Right renal pelvis (tissue), 4 donors: ENCODE measurements at places on chromosomes 11 and 22. TPM values are rescaled to one million over a fixed set of nuclear protein-coding genes. Genes with fewer than 3 reads are reported as not detected.
A peak's percentile ranks its signal among the peaks of the same experiment; 100 is the strongest.

DNA sequence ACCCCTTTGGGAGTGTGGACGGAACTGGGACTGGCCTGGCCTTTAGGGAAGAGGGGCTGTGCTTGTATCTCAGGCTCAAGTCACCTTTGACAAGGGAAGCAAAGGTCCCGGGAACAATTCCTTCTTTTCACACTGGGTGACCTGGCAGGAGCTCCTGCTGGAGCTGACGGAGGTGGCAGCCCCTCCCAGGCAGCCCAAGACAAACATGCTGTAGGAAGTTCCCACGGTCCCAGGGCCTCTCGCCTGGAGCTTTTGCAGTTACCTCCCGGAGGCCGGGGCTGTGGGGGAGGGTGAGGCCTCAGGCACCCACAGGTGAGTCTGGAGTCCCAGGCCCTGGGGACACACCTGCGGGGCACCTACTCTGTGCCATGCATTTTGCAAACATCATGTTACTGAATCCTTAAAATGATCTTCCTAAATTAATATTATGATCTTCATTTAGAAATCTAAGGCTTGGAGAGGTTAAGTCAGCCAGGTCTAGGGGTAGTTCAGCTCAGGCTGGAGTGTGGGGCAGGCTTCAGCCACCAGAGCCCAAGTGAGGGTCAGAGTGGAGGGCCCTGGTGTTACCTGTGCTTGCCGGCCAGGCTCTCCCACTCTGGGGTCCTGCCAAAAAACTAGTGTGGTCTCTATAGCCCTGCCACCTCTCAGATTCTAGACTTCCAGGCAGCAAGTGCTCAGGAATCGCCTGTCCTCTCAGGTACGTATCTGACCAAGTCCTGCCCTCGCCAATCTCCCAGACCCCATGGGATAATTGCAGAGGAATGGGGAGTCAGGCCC is 15.7 kb upstream of the MYEOV start:
- DNase-seq: no peak

- DNase-seq: no peak
Measured at GRCh38 chr11:96680211-96681018, 290.6 kb downstream of the JRKL start.

DNA sequence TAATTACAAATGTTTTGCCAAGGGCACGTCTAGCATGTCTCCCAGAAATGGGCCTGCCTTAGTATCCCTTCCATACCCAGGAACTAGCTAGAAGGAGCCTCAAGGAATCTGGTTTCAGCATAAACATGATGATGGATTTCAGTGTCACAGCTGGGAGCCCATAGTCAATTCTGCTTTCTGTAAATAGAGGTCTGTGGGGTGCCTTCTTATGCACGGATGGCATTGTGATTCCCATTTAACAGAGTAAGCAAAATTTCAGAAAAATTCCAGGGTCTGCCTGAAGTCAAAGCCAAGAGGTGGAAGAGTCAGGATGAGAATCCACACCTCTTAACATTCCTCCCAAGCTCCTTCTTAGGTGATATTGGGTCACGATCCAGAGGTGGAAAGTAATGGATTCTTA is 12.1 kb downstream of the DUSP18 start:
- DNase-seq: no peak

HEPN1 gene
- polyA plus RNA-seq: 1.1 TPM

GRCh38 chr11:58560842-58561241 is 14.8 kb downstream of the LPXN start:
- no peak for DNase-seq

- no peak for DNase-seq
Measured at GRCh38 chr11:64268893-64269539, 15.4 kb downstream of the BAD start.

OR52N4 gene
- polyA plus RNA-seq: not detected

WEE1 gene
- 82.4 TPM for polyA plus RNA-seq

DNA sequence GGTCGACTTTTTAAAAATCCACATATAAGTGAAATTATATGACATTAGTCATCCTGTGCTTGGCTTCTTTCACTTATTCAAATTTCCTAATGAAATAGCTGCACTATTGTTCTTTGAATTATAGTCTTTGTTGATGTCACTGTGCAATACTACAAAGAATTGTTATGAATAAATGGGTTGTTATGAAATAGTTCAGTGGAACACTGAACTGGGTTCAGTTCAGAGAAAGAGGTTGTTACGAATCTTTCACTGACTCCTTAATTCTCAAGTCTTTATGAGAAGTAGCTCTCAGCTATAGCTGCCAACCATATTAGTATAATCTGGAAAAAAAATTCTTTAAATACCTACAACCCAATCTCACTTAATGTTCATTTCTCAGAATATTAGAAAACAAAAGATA is 42.3 kb downstream of the CASP12 start:
- no peak for DNase-seq

GRCh38 chr22:50713571-50714056 is 24.4 kb upstream of the ACR start:
- DNase-seq: no peak

DNA sequence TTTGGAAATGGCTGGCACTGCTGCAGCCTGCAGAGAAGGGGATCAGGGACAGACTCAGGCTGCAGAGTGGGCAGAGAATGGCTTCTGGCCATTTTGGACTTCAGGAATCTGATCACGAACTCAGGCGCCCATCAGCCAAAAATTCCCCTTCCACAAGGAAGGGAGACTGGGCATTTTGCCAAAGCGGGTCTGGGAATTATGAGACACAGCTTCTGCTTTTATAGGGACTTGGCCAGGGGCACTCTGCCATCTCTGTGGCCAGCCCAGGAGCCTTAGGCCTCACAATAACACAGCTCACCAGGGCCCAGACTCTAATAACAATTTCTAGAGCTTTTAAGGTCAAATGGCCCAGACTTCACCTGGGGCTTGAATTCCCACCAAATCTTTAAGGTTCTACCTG is 74.7 kb downstream of the CHST1 start:
- DNase-seq: no peak

DNA sequence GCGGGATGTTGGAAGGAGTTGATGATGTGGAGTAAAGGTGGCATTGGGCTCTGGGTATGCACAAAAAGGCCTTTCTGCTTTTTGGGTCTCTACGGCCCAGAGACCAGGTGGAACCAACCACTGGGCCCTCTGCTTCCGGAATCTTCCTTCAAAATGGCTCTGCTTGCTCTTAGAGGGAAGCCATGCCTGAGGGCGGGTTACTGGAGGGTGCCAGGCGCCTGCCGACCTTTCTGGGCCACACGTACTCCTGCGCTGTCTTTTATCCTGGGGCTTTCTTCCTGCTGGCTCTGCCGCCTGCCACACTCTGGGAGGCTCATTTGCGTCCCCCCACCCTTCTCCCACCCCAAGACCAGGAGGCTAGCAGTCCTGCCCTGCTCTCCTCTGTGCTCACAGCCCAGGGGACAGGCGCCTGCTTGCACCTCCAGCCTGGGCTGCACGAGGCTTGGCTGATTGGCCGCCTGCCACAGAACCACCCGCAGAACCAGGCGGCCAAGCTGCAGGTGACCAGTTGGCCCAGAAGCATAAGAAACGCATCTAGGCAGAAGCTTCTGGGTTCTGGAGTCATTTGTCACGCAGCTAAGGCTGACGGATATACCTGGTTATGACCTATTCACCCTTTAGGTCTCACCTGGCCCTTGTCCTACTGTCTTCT is 536.9 kb downstream of the TBC1D22A start:
- no peak for DNase-seq

GRCh38 chr22:46934746-46935491 is 172.5 kb downstream of the TBC1D22A start:
- no peak for DNase-seq

- peak; percentile 81 for DNase-seq
Measured at GRCh38 chr22:38056969-38057891, at the start of gene PICK1. Gene PICK1, plus strand, starts transcription at chr22:38057404. Its CDS starts 406 bp downstream, at chr22:38057810.

- no peak for DNase-seq
Measured at GRCh38 chr11:106482917-106483785, 405.7 kb downstream of the AASDHPPT start.

- DNase-seq: no peak
Measured at GRCh38 chr22:49198705-49199084, 629.0 kb downstream of the BRD1 start.

TMEM126A gene
- 36.4 TPM for polyA plus RNA-seq
